Right lobe of liver (tissue), 6 donors: ENCODE measurements at places on chromosomes 16 and 17.

GRCh38 chr17:9221147-9221921 lies 200.0 kb downstream of the NTN1 start:
- no peak for DNase-seq

- no peak for DNase-seq
These were observed 254.7 kb upstream of the SOX9 start for GRCh38 chr17:71866095-71866494.

- peak; percentile 10 for DNase-seq
These were observed 45.9 kb downstream of the AXIN2 start for GRCh38 chr17:65515512-65515911.

DNA sequence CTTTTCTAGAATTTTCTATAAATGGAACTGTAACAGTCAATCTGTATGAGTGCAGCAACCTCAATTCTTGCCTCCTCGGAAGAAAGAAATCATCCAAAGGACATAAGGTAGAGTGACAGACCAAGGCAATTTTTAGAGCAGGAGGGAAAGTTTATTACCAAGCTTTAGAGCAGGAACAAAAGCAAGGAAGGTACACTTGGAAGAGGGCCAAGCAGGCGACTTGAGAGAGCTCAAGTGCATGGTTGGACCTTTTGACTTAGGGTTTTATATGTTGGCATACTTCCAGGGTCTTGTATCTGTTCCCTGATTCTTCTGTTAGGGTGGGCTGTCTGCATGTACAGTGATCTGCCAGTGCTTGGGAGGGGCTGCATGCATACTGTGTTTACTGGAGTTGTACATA lies 50.3 kb downstream of the SCNN1G start:
- DNase-seq = no peak

DNA sequence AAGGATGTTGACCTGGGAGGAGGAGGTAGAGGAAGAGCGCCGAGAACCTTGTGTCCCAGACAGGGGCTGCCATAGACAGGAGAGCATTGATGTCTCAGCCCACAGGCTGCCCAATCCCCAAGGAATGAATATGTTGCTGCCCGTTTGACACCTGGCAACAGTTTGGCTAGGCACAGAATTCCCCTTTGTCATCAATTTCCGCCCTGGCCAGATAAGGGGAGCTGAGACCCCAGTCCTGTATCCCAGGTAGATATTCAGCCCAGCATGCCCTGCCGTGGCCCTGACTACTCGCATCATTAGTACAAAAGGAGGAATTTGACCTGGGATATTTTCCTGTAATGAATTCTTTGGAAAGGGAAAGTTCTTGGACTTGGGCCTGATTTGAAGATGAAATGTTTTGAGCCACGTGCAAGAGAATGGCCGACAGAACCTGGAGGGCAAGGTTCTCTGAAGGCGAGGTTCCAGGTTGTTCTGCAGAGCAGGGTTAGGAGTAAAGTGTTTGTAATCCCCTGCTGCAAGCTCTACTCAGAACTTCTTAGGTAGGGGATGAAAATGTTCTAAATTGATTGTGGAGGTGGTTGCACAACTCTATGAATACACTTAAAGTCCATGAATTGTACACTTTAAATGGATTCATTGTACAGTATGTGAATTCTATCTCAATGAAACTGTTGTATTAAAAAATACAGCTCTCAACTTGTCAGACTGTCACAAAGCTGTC lies 108.8 kb downstream of the SOCS1 start:
- DNase-seq = no peak

DNA sequence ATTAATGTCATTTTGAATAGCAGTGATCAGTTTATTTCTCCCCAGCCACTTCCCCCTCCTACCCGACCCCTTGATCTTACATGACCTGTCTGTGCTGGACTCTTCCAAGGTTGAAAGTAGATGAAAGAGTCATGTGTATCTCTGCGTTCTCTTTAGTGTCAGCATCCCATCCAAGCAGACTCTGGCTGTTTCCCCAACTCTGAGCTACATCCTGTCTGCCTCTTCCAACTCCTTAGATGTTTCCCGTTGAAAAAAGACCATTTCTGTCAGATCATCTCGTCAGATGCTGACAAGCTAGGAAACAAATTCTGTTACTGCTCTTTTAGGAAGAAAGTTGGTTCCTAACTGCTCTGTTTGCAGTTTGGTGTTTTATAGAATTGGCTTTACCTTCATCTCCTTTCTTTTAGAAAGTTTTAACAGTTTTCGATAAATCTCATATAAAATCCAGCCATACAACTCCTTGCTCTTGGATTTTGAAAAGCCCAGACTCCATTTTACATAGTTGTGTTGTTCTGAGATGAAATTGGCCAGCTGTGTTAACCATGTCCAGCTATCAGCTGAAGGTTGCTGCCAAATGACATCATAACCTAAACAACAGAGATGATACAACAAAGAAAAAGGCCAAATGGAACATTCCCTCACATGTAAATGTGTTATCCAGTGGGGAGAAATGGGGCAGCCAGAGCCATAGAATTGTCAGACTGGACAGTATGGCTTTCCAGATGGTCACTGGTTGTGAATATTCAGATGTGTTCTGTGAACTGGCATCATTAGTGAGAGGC lies 43.5 kb downstream of the CYB561 start:
- no peak for DNase-seq

GRCh38 chr17:76886395-76886794 lies 18.2 kb downstream of the MGAT5B start:
- no peak for DNase-seq

DNA sequence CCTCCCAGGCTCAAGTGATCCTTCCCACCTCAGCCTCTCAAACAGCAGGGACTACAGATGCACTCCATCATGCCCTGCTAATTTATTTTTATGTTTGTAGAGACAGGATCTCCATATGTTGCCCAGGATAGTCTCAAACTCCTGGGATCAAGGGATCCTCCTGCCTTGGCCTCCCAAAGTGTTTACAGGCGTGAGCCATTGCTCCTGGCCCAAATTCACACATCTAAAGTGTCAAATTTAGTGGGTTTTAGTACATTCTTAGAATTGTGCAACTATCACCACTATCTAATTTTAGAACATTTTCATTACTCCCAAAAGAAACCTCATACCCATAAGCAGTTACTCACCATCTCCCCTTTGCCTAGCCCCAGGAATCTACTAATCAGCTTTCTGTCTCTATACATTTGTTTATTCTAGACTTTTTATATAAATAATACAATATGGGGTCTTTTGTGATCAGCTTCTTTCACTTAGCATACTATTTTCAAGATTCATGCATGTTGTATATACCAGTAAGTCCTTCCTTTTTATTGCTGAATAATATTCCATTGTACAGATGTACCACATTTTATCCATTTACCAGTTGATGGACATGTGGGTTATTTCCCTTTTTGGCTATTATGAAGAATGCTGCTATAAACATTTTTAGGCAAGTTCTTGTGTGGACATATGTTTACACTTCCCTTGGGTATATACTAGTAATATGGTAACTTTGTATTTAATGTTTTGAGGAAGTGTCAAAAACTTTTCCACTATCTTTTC lies 25.1 kb upstream of the ITGA2B start:
- no peak for DNase-seq

DNA sequence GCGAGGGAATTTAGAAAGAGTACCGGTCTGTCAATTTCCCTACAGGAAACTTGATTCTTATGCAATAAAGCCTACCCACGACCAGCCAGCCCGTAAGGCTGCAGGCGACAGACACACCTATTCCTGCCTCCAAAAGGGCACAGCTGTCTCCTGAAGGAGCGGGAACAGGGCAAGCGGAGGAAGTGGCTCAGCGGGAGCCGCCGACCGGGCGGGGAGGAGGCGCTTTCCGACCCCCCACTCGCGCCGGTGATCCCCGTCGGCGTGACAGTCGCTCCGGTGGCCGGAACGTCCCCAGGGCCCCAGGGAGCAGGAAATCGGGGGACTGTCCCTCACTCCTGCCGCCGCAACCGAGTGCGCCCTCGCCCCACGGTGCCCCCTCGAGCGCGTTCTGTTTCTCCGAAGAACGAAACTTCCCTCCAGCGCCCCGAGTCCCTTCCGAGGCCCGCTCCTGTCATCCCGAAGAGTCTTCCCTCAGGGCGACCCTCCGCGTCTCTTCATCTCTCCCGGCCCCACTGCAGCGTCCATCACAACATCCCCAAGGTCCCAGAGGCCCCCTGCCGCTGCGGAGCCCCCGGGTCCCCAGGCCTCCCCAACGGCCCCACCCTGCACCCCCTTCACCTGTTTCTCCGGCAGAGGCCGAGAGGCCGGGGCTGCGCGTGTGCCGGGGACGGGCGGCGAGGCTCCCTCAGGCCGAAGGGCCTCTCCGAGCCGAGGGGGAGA lies 421 bp downstream of the STAT3 start:
- peak; percentile 67 for DNase-seq

DNA sequence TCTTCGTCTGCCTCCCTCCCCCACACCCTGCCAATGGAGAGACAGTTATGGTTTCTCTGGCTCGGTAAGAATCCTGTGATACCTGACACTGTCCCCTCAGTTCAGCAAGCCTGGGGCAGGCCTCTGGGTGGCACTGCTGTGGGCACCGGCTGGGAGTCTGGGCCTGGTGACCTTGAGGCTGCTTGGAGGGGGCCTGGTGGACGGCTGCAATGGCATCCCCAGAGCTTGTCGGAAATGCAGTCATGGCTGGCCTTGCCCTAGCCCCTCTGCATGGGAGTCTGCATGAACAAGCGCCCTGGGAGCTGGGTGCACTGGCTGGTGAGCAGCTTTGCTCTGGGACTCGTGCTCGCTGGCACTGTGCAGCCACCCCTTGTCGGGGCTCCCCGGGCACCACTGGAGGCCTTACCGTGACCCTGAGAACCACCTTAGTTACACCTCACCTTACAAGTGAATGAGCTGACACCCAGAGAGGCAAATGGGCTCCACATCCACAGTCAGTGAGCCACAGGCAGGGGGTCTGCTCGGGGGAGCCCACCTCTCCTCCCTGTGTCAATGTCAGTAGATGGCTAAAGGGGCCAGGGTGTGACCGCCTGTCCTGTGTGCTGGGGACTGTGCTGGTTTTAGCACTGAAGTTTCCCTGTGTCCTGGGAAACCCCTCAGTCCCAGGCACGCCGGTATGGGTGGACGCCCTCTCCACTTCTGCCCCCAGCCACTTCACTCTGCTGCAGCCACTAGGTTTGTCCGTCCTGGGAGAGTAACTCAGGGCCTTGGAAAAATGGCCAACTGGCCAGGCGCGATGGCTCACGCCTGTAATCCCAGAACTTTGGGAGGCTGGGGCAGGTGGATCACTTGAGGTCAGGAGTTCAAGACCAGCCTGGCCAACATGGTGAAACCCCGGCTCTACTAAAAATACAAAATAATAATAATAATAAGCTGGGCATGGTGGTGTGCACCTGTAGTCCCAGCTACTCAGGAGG lies 1.4 kb downstream of the LGALS3BP start:
- no peak for DNase-seq

- peak; percentile 98 for DNase-seq
These were observed at the start of gene ALKBH5 for GRCh38 chr17:18183334-18184142. ALKBH5 (plus strand) TSS chr17:18183828; CDS start chr17:18184244, 416 bp downstream.

- no peak for DNase-seq
These were observed 30.3 kb upstream of the LRRC37A start for GRCh38 chr17:46264456-46265198.

GRCh38 chr17:34299027-34299426 lies 13.5 kb downstream of the CCL11 start:
- DNase-seq = no peak

DNA sequence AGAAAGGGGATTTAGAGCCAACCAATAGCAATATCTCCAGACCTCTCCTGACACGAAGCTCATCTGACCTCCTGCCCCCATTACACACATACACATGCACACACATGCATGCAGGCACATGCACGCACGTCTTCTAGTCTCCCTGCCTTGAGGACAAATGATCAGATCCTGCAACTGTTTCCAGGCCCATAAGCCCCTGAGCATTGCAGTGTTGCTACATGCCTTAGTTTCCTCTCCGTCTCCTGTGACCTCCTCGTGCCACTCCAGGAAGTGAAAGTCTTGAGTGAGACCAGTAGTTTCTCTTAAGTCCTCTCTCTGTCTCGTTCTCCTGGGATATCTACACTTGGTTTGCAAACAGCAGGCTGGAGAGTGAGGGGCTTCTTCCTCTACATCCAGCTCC lies 8.2 kb downstream of the CIITA start:
- DNase-seq = no peak

GRCh38 chr17:19331134-19331533 lies 31.4 kb downstream of the B9D1 start:
- no peak for DNase-seq

DNA sequence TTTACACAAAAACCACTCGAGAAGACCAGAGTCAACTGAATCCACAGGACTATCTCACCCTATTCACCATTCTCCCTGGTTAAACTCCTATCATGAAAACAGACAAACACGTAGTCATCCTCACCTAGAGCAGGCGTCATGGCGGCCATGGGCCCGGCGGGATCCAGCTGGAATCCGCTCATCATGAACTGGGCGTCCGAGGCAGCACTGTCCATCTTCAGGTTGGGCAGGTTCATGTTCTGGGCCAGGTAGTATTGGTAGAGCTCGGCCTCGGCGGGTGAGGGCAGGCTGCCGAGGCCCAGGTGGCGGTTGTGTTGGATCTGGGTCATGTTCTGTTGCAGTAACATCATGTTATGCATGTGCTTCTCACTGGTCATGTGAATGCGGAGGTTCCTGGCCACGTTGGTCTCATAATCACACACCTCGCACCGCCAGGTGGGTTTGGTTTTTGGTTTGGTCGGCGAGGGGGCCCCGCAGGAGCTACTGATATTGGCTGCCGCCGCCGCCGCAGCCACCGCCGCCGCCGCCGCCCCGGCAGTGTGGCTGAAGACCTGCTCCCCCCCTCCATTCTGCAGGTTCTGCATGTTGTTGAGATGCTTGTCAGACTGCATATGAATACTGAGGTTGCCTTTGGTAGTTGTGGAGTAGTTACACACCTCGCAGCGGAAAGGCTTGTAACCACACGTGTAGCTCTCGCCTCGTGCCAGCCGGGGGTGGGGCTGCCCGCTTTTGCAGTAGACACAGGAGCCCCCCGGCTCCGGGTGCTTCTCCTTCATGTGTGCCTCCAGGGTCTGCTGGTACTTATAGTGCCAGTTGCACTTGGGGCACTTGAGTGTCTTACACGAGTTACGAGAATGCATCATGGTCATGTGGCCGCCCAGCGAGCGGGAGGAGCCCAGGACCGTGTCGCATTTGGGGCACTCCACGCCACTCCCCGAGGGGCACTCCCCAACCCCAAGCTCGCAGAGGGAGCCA lies 90.3 kb downstream of the ZFHX3 start:
- DNase-seq = no peak

- DNase-seq = peak; percentile 75
These were observed 30.2 kb downstream of the SALL1 start for GRCh38 chr16:51120730-51121347.

DNA sequence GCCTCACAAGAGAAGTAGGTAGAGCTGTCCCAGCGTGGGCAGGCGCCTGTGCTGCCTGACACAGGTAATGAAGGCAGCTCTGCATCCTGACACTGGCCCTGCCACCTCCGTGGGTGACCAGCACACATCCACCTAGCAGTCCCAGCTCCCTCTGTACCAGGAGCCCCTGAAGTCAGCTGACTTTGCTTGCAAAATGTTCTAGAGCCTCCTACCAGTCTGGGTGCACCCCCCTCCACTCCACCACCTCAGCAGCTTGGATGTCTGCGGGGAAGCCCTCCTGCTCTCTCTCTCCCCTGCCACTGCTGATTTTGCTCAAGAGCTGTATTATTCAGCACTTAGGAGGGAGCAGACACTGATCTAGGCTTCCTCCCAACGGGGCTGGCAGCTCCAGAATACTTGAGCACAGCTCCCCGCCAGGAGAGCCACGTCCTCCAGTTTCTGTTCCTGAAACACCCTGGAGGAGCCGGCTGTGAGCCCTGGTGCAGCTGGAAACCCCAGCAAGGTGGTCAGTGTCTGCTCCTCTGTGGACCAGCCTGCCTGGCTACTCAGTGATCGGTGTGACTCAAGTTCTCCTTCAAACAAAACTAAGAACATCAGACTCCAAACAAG lies 1.0 kb downstream of the RNF166 start:
- no peak for DNase-seq

GRCh38 chr16:27952811-27953210 lies 110.7 kb downstream of the GSG1L start:
- no peak for DNase-seq
